OCI-M1 (cell line): ENCODE measurements at places on chromosomes 6 and 20.

DNA sequence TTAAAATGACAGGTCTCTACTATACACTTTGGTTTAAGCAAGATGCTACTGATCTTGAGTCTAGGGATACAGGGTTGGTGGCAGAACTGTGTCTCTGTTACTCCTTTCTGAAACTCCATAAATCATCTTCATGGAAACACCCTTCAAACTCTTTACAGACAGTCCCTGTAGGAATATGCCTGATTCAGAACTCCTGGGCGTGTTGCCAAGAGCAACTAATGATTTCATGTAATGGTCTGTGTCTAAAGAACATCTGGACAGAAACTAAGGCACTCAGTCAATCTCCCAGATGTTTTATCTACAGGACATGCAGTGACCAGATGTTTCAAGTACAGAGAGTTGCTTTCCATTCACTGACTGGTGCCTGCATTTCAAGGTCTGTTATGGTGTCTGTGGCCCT lies 464.4 kb upstream of the CHD6 start:
- no peak for DNase-seq

GRCh38 chr6:158413814-158414565 lies 101.7 kb downstream of the TULP4 start:
- DNase-seq: no peak

- DNase-seq: no peak
Measured at GRCh38 chr6:4707011-4707410, 69.2 kb upstream of the CDYL start.

- DNase-seq: no peak
Measured at GRCh38 chr6:13917141-13917540, 7.6 kb upstream of the RNF182 start.

DNA sequence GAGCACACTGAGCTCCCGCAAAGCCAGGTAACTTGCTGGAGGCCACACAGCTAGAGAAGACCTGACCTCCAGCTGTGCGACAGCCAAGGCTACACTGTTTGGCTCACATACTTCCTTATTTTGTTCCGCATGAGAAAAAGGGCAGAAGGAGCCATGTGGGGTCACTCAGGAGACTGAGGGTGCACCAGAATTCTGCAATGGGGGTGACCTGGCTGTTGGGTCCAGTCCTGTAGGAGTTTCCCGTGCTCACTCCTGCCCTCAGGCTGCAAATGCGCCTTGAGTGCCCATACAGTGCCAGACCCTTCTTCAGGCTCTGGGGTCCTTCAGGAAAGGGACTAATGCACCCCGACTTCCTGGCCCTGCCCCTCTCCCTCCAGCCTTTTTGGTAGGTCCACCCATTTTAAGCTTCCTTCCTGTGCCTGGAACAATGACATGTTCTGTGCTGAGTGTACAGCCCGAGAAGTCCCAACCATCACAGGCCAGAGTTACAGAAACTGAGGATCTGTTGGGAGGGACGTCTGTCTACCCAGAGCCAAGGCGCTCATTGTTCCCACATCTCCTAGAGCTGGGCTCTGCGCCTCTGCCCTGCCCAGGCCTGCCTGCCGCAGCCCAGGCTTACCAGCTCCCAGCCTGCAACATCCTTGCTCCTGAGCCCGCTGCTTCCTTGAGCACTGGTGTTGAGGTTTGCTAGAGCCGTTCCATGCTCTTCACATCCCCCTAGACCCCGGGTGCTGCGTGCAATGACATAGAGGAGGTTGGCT lies 33.5 kb upstream of the CD93 start:
- no peak for DNase-seq

GRCh38 chr20:8764344-8764962 lies 304.4 kb upstream of the PLCB4 start:
- DNase-seq: no peak

DNA sequence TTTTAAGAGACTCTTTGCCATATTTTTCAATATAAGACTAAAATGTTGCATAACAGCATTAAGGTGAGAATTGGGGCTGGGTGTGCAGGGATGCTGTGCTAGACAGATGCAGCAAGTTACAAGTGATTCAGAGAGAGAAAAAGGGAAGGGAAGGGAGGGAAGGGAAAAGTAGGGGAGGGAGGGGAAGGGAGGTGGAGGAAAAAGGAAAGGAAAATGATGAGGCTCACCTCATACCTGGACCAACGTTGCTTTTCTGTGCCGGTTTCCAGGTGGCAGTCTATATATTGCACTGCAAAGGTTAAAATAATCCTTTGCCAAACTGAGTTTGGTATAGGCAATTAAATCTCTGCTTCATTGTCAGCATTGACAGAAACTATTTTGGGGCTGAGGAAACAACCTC lies 155.4 kb upstream of the LAMA2 start:
- no peak for DNase-seq

GRCh38 chr6:20702366-20702765 lies 168.1 kb downstream of the CDKAL1 start:
- no peak for DNase-seq

GRCh38 chr20:52142757-52143156 lies 48.8 kb downstream of the ZFP64 start:
- peak; percentile 45 for DNase-seq

GRCh38 chr6:129696028-129696418 lies 14.0 kb downstream of the ARHGAP18 start:
- no peak for DNase-seq

- no peak for DNase-seq
Measured at GRCh38 chr20:52624281-52624680, 347.9 kb upstream of the TSHZ2 start.

- no peak for DNase-seq
Measured at GRCh38 chr6:36608788-36609563, 14.8 kb downstream of the SRSF3 start.

DNA sequence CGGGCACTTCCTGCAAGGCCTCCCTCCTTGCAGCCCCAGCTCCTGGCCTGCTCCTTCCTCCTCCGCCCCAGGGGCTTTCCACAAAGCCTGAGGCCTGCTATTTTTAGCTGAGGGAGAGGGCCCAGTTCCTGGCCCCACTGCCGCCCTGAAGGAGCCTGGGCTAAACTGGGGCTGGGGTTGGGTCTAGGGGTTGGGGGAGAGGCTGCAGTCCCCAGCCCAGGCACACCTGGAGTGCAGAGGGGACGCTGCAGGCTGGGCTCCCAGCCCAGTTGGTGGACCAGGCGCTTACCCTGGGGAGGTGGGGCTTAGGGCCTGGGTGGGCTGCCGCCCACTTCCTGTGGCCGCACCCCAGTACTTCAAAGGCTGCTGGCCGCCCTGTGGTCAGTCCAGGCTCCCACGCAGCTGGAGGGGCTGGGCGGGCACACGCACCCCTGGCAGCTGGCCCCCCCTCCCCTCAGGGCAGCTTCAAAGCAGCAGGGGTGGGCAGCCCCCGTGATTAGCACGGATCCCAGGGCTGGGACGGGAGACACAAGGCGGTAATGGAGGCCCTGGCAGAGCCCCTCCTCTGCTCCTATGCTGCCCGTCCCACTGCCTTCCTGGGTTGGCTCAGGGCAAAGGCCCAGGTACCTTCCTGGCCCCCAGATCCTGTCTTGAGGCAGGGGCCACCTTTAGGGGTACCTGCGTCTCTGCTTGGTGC lies 7.1 kb upstream of the ABHD16B start:
- DNase-seq: no peak

- DNase-seq: peak; percentile 58
Measured at GRCh38 chr20:36717657-36718056, 28.2 kb downstream of the NDRG3 start.

DNA sequence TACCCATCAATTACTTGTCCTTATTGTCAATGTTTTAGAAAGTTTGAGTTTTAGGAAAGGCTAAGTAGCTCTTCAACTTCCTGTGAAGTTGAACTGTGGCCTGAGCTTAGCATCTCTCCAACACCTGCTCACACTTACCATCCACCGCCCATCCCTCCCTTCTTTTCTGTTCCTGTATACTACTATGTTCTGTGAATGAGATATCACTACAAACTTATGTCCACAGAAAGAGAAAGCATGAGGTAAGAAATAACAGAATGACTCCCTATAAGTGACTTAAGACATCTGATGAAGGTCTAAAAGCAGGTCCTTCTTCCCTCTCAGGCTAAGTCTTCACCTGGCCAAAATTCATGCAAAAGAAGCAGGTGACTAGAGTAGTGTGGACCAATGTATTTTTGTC lies 246.3 kb upstream of the PREP start:
- DNase-seq: no peak

DNA sequence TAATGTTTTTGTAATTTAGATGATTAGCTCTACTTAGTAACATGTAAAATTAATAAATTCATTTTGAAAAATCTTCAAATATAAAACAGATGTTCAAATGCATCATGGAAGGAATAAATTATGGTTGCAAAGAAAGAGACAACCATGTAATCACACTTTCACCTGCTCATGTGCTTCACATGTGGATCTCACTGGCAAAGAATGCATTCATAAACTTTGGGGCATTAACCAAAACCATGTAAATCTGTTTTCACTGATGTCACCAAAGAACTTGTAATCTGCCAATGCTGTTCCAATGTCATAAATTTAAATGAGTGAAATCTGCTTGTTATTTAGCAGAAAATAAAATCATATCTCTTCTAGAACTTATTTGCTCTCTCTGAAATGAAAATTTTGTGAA lies 142.7 kb downstream of the TENT5A start:
- DNase-seq: no peak

- no peak for DNase-seq
Measured at GRCh38 chr6:68339488-68340131, 295.5 kb upstream of the ADGRB3 start.

DNA sequence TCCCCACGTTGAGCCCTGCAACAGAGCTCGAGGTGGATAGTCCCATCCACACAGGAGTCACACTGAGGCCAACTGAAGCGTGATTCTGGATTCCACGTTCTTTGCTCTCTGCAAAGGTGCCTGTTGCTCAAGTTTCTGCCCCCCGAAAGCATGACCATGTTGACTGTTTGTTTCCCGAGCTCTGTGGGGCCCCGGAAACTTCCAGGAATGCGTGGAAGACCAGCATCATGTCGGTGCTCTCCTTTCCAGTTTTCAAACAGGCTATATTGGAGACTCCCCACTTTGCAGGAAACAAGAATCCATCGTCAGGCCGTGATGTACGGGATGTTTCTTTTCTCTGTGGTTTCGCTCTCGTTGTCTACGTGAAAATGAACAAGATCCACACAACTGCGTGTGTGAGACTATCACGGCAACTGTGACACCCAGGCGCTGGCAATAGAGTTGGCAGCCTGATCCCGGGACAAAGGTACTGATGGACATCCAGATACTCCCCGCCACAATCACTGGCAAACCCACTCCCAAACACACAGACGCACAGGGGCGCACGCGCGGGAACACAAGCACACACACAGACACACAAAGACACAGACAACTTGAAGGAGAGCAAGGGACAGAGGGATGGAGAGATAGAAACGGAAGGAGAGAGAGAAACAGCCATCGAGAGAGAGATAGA lies 444.6 kb upstream of the DEFB115 start:
- no peak for DNase-seq

DNA sequence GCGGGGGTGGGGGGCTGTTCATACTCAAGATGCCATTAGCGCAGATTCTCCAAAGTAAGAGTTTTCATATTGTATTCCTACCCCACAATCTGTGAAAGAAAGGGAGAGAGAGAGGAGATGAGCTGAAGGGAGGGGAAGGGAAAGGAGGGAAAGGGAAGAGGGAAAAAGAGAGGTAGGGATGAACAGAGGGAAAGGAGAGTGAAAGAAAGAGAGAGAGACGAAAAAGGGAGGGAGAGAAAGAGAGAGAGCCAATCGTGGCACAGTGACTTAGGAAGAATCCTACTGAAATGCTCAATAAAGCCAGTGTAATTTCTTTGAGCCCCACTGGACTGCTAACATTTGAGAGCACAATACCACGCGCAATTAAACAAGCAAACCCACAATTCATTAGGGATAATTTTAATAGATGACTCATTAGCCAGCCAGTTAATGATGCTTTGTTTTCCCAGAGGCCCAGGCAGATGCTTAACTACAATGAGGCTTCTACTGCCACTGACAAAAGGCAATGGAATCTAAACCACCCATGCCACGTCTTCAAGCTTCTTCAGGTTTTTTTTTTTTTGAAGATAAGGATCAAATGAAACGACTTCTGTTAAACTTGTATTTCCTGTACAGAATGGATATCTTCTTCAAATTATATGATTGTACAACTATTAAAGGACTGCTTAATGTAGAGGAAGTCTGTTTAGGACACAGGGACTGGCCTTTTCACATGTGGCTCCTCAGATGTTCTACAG lies 306.8 kb downstream of the FOXC1 start:
- DNase-seq: no peak

- DNase-seq: no peak
Measured at GRCh38 chr6:75727206-75727605, 21.8 kb upstream of the MYO6 start.

DNA sequence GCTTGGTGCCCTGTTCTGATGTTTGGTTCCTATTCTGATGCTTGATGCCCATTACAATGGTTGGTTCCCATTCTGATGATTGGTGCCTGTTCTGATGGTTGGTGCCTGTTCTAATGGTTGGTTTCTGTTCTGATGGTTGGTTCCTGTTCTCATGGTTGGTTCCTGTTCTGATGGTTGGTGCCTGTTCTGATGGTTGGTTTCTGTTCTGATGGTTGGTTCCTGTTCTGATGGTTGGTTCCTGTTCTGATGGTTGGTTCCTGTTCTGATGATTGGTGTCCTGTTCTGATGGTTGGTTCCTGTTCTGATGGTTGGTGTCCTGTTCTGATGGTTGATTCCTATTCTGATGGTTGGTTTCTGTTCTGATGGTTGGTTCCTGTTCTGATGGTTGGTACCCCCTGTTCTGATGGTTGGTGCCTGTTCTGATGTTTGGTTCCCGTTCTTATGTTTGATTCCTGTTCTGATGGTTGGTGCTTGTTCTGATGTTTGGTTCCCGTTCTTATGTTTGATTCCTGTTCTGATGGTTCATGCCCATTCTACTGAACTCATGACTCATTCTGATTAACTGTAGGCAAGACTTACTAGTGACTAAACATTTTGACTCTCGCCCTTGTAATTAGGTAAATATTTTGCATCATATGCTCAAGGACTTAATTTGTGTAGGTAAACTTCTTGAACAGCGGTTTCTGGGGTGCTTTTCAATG lies 146.2 kb downstream of the DLL1 start:
- DNase-seq: peak; percentile 9

DNA sequence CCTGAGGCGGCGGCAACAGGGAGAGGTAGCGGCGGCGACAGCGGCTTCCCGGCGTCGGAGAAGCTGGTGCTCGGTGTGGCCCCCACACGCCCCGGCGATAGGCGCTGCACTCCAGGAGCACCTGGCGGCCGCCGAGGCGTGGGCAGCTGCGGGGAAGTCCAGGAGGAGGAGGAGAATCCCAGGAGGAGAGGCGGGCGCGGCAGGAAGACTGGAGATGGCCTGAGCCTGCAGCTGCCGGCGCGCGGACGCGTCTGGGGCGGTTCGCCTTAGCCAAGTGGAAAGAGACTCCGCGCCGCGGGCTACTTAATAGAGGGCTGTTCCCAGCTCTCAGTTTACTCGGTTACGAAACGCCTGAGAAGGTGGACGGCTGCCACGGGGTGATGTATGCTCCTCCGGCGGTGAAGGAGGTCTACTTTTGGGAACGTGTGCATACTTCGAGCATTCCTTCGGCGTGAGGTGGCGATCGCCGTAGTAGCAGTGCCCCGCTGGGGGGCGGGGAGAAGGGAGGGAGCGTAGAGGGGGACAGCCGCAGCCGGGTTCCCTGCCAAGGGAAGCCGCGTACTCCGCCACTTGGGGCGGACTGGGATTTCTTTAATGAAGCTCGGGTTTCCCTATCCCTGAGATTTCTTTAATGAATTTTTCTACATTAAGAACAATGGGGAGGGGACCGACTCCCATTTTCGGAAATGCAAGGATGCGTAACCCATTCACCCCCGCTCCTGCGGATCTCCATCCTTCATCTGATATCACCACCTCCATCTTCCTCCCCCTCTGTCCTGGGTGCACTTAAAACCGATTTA lies at the start of gene COL12A1:
TSS of gene COL12A1 (minus strand) at position 278 of the 800 bp plus-strand sequence. CDS start 3,261 bp downstream, outside the sequence.
- no peak for DNase-seq

GRCh38 chr6:120779441-120779840 lies 554.8 kb downstream of the TBC1D32 start:
- DNase-seq: no peak
